ENCODE measurements at places on chromosomes 3 and 15.
A peak's percentile ranks its signal among the peaks of the same experiment; 100 is the strongest.

- no peak for DNase-seq
Observed at GRCh38 chr3:133448478-133449122, 48.7 kb downstream of the BFSP2 start.

DNA sequence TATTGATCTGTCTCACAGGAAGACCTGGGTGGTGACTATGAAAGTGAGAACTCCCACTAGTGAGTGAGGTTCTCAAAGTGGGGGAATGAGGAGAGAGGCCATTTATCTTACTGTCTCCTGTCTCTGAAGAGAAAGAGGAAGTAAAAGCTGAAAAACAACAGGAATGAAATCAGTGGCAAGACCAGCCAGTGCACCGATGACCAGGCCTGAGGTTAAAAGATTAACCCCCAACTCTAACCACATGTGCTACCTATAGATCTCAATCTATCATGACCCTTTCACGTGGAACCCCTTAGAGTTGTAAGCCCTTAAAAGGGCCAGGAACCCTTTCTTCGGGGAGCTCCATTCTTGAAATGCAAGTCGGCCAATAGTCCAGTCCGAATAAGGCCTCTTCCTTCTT lies 239.3 kb upstream of the CNTN6 start:
- DNase-seq = no peak

DNA sequence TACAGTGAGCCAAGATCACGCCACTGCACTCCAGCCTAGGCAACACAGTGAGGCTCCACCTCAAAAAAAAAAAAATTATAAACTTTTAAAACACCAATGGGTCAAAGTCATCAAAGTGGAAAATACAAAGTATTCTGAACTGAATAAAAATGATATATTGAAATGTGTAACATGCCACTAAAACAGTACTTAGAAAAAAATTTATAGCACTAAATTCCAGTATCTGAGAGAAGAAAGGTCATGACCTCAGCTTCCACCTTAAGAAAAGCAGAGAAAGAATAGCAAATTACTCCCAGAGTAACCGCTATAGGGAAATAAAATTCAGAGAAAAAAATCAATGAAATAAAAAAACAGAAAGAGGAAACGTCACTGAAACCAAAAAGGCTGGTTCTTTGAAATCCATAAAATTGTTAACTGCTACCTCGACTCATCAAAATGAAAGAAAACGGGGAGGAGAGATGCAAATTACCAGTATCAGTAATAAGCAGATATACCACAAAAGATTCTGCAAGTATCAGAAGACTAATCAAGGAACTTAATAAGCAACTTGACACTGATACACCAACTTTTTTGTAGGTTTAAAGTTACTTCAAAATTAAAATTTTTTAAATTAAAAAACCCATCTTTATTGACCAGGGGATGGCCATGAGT lies 20.8 kb downstream of the ATP13A3 start:
- no peak for DNase-seq

- peak; percentile 54 for DNase-seq
Observed at GRCh38 chr3:136545664-136546268, 206.4 kb downstream of the STAG1 start.

DNA sequence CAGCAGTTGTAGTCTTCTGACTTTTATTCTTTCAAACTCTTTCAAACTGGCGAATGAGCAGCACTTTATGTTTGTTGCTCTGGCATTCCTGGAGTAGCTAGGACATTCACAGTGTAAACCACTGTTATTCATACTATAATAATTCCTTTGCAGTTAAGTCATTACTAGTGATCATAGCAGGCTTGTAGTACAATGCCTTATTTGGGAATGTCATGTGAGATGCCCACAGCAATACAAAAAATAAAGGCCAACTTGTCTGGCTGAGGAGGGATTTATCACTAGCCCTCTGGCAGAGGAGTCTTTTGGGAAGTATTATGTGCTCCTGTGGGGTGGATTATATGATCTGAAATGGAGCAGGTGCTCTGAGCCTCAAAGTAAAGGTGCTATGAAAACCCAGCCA lies 197.2 kb downstream of the VGLL3 start:
- peak; percentile 92 for DNase-seq

DNA sequence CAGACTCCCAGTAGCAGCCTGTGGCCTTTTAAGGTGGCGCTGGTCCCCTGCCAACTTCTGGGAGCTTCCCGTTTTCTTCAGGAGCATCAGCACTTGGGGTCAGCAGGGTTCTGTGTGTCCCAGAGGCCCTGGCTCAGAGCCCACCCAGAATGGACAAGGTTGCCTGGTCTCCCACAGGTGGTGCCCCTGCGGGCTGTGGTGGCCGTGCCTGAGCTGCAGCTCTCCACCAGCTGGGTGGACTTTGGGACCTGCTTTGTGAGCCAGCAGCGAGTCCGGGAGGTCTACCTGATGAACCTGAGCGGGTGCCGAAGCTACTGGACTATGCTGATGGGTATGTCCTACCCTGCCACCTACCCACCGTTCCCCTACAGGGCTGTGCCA lies 15.5 kb downstream of the ACAA1 start:
- no peak for DNase-seq

GRCh38 chr15:63939531-63940130 lies 105.9 kb upstream of the HERC1 start:
- peak; percentile 35 for DNase-seq

DNA sequence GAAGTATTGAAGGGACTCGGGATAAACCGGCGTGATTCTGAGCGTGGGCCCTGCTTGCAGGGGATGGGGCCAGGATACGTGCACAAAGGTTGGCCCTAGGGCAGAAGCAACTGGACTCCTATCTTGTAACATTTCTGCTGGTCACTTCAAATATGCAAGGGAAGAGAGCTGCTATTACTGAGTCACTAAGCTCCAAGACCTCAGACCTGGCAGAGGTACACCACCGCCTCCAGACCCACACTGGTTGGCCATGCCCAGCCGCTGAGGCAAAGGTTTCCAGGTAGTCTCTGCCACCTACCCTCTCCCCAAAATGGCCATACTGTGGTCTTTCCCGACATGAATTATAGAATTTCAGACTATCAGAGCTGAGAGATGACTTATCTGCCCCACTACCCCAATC lies 13.4 kb upstream of the STRA6 start:
- no peak for DNase-seq

- peak; percentile 98 for DNase-seq
Observed at GRCh38 chr3:183635431-183636220, at the start of gene KLHL24. TSS of gene KLHL24 (plus strand) at chr3:183635623. CDS start at chr3:183650357, 14,734 bp downstream.

DNA sequence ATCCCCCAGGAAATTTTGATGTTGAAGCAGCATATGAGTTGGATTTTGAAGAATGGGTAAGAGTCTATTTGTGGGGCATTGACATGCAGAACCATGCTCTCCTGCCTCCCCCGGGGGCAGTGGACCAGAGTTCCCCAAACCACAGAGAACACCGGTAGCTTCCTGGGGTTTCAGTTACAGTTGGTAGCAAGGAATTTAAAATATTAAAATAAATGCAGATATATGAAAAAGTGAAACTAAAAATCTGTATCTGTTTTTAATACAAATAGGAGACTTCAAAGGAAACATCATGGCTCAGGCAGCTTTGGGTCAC lies 37.4 kb downstream of the SLC9A9 start:
- DNase-seq = no peak

GRCh38 chr15:80698676-80699075 lies 3.6 kb downstream of the ABHD17C start:
- no peak for DNase-seq

GRCh38 chr3:127274200-127274760 lies 13.6 kb downstream of the PRR20G start:
- DNase-seq = no peak

- DNase-seq = no peak
Observed at GRCh38 chr3:121998030-121998580, 23.9 kb downstream of the ILDR1 start.

- DNase-seq = no peak
Observed at GRCh38 chr15:75669191-75669878, 21.6 kb downstream of the SNX33 start.

- no peak for DNase-seq
Observed at GRCh38 chr3:171293142-171293782, 166.9 kb downstream of the TNIK start.

GRCh38 chr15:32851572-32851971 lies 133.8 kb downstream of the GREM1 start:
- DNase-seq = peak; percentile 71

- DNase-seq = no peak
Observed at GRCh38 chr3:71621825-71622537, 38.5 kb upstream of the FOXP1 start.

DNA sequence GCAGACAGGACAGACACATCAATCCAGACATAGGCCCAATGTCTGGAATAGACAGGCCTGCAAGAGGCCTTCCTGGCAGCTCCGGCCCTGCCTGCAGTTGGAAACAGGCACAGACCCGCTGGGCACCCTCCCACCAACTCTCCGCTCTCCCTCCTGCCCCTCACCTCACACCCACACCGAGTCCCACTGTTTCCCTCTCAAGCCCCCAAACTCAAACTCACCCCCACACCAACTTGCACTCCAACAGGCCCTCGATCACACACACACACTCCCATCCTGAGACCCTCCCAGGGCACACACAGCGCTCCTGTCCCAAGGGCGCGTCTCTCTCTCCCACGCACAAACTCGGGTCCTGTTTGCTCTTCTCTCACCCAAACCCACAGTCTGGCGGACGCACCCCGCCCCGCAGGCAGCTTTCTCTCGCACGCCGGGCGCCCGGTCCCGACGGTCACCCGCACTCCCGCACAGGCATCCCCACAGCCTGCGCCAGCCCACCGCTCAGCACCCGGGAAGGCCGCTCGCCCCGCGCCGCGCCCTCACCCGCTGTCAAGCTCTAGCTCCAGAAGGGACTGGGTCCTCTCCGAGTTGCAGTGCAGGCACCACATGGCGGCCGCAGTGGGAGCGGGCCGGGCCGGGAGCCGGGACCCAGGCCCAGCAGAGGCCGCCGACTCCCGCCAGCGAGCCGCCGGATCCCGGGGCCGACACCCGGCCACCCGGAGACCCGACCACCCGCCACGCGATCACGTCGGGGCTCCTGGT lies 106.2 kb downstream of the IQSEC1 start:
- peak; percentile 65 for DNase-seq

- no peak for DNase-seq
Observed at GRCh38 chr15:52104532-52105004, 8.0 kb downstream of the BCL2L10 start.

DNA sequence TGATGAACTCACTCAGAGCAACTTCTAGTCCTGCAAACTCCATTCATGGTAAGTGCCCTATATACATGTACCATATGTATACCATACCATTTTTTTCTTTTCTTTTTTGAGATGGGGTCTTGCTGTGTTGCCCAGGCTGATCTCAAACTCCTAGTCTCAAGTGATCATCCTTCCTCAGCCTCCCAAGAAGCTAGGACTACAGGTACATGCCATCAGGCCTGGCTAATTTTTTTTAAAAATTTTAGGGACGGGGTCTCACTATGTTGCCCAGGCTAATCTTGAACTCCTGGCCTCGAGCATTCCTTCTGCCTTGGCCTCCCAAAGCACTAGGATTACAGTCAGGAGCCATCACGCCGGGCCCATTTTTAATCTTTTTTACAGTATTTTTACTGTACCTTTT lies 67.3 kb upstream of the MFGE8 start:
- no peak for DNase-seq

DNA sequence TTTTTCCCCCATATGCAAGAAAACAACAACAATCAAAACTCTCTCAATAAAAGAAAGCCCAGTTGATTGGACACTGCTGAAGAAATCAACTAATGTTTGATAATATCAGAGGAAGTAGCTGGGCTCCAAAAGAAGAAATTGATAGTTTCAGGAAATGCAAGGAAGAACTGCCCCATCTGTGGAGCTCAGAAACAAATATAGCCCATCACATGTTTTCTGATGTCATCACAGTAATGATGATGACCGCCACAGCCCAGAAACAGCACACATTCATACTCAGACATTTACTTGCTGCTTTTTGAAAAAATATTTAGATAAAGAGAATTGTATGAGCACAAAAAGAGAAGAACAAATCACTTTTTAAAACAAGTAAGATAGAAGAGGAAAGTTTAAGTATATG lies 67.6 kb downstream of the GOLIM4 start:
- no peak for DNase-seq

GRCh38 chr3:170350515-170351413 lies 6.8 kb upstream of the SKIL start:
- no peak for DNase-seq

DNA sequence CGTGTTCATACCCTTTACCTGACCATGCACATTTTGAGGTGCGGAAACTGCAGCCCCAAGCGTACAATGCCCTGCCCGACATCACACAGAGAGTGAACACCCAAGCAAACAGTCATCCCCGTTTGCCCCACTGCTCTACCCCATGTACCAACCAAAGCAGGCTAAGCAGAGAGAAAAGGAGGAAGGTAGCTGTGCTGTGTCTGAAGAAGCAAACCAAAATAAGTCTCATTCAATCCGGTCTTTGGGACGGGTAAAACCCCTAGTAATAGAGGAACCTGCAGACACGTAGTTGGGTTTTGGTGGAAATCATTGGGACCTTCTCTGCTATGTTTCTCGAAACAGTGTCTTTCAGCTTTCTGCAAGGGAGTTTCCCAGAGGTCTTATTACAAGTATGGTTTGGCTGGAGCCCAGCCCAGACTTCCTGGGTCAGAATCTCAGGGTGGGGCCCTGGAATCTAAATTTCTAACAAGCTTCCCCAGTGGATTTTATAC lies 164.6 kb upstream of the HES1 start:
- DNase-seq = peak; percentile 30

DNA sequence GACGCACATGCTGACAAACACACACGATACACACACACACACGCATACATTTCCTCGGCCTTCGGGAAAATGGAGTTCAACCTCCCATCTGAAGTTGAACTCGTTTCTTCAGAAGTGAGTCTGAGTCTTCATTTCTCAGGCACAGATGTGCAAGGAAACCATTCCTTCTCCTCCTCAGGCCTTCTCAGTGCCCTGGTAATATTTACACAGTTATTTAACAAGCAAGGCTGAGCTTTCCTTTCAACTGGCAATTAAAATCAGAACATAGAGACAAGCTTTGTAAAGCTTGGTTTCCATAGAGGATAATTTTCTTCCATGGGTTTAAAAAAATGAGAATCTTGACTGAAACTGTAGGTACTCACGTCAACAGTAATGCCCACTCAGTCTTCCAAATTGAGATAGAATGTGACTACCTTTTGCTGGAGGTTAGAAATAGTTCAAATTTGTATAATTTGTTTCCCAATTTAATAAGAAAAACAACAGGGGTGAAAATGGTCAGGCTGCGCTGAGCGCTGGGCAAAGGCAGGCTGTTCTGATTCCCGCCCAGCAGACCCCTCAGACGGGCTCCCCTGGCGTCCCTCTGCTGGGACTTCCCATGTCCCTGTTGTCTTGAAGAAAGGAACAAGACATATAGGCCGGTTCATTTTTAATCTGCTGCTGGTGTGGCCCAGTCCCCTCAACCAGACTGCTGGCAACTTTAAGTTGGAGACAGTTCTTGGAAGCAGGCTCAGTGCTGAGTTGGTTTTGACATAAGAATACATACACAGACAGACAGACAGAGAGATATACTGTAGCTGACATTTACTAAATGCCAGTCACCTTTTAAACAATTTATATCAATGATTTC lies 174.3 kb downstream of the XXYLT1 start:
- no peak for DNase-seq

- peak; percentile 19 for DNase-seq
Observed at GRCh38 chr3:78644847-78645246, 1123.0 kb downstream of the ROBO1 start.

GRCh38 chr3:123343296-123344174 lies 105.4 kb downstream of the ADCY5 start:
- no peak for DNase-seq

- no peak for DNase-seq
Observed at GRCh38 chr3:69650066-69650419, 89.2 kb upstream of the MITF start.

GRCh38 chr15:94162939-94163338 lies 68.4 kb upstream of the MCTP2 start:
- no peak for DNase-seq

All from adipocyte (in vitro differentiated cells).